NCI-H1092 (cell line): ENCODE measurements at places on chromosomes 16 and 17.

- DNase-seq: no peak
Measured at GRCh38 chr17:62090021-62090824, 25.1 kb upstream of the MED13 start.

GRCh38 chr17:913207-913606, 66.4 kb downstream of the NXN start:
- no peak for DNase-seq

GRCh38 chr17:12250973-12251372, 230.3 kb downstream of the MAP2K4 start:
- DNase-seq: no peak

- DNase-seq: no peak
Measured at GRCh38 chr16:78957317-78958100, 643.0 kb downstream of the MAF start.

DNA sequence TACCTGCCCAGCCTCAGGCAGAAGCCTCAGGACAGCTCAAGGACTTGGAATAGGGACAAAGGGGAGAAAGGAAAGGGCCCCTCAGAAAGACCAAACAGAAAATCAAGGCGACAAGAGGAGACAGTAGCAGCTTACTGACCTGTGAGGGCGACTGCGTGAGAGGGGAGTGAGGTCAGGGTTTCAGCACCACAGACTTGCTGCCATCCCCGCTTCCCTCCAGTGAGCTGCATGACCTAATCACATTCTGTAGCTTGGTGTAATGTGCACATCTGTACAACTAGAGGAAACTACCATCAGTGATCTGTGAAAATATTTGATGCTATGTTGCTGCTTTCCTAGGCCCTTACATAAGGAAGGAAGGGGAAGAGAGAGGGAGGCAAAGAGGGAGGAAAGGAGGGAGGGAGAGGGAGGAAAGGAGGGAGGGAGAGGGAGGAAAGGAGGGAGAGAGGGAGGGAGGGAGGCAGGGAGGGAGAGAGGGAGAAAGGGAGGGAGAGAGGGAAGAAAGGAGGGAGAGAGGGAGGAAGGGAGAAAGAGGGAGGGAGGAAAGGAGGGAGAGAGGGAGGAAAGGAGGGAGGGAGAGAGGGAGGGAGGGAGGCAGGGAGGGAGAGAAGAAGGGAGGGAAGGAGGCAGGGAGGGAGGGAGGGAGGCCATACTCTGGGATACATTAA, 404.9 kb upstream of the CDH5 start:
- DNase-seq: no peak
